ENCODE measurements at places on chromosomes 4 and X.

- no peak for DNase-seq
These were observed 32.3 kb downstream of the HDAC8 start for GRCh38 chrX:72540318-72540717.

GRCh38 chr4:55754754-55755350, 64.7 kb upstream of the EXOC1L start:
- no peak for DNase-seq

GRCh38 chr4:124685851-124686250, 26.7 kb downstream of the ANKRD50 start:
- no peak for DNase-seq

GRCh38 chr4:41429280-41429669, 108.7 kb upstream of the LIMCH1 start:
- DNase-seq: no peak

DNA sequence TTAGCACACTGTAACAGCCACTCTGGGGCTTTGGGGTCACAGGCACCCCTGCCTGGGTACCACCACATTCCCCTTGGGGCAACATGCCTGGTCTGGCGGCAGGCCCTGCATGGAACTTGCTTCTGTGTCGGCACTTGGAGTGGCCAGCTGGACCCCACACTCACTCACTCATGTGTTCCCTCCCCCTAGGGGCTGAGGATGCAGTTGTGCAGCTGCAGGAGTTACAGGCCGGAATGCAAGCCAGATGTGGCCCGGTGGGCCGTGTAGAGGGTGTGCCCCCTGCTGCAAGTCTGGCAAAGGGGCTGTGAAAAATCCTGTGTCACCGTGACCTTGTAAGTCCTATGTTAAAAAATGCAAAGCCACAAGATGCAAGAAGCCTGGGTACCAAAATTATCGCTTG, 34.2 kb downstream of the ATXN3L start:
- no peak for DNase-seq

- DNase-seq: no peak
These were observed 281.8 kb upstream of the TEX13A start for GRCh38 chrX:105502336-105502735.

DNA sequence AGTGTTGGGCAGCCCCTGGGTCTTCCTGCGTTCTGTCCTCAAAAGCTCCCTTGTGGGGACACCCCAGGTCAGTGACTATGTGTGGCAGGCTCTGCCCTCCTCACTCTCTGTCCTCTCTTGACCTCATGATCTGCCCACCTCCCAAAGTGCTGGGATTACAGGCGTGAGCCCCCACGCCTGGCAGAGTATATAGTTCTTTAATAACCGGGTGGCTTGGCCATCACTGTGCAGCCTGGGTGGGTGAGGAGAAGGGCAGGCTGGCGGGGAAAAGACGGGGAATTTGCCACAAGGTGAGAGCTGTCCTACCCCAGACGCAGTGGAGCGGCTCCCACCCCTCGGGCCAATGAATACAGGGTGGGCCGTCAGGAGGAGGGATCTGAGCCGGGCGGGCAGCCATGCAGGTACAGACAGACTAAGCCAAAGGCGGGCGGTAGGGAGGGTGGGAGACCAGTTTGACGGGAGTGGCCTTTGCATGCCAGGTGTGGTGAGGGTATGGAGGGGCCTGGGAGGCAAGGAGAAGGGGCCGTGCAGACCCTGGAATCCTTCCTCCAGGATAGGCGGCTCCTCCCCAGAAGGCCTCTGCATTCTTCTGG, 2.5 kb downstream of the SH3BP2 start:
- no peak for DNase-seq

DNA sequence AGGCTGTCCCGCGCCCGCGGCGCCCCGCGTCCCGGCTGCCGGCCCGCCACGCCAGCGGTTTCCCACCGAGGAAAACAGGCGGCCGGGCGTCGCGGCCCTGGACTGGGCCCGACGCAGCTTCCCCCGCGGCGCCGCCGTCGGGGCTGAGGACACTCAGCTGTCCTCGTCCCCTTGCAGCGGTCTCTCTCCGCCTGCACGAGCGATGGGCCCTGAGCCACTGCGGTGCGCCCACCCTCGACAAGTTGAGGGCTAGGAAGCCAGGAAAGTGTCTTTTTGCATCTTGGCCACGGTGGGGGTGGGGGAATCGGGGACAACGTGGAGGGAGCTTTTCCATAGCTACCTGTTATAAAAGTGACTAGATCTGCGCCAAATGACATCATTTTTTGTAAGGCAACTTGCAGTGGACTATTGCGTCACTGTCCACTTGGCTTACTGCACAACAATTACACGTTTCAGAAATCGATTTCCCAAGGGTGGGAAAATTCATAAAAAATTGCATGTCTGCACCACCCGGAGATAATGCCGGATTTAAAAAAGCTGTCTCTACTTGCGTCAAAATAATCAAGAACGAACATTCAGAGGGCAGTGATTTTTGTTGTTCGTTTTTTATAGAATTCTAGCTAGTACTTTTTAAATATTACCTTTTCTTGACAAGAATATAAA, 1.1 kb downstream of the KLHL15 start:
- no peak for DNase-seq

GRCh38 chrX:69080855-69081465, 84.3 kb downstream of the PJA1 start:
- DNase-seq: no peak

DNA sequence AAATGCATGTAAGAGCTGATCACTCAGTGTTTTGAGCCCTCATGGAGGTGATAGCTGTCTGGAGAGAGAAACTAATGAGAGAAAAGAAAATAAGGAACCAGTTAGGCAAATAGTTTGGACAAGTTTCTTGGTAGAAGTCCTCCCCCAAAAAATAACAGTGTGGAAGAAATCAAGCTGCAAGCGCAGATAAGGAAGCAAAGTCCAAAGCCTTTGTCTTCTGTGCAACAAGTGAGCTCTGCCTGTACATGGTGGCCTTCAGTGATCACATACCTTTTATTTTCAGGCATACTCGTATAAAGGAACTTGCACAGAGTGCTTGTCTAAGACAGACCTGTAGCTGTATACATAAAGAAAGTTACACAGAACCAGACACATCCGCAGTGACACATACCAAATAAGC, 2.5 kb upstream of the UGT2A3 start:
- DNase-seq: no peak

DNA sequence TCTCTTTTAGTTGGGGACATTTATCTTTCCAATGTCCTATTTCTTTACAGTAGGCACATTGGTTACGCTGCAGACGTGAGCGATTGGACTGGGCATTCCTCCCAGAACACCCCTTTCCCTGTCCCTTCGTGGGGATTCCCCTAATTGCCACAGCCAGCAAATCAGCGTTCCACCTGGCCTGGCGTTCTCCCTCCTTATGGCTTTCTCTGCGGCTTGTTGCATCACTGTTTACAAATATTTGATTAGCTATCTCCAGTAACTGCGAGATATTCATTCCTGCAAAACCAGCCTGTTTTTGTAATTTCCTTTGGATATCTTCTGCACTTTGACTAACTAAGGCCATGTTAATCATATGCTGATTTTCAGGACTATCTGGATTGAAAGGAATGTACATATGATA, 202.5 kb upstream of the KLF8 start:
- no peak for DNase-seq

DNA sequence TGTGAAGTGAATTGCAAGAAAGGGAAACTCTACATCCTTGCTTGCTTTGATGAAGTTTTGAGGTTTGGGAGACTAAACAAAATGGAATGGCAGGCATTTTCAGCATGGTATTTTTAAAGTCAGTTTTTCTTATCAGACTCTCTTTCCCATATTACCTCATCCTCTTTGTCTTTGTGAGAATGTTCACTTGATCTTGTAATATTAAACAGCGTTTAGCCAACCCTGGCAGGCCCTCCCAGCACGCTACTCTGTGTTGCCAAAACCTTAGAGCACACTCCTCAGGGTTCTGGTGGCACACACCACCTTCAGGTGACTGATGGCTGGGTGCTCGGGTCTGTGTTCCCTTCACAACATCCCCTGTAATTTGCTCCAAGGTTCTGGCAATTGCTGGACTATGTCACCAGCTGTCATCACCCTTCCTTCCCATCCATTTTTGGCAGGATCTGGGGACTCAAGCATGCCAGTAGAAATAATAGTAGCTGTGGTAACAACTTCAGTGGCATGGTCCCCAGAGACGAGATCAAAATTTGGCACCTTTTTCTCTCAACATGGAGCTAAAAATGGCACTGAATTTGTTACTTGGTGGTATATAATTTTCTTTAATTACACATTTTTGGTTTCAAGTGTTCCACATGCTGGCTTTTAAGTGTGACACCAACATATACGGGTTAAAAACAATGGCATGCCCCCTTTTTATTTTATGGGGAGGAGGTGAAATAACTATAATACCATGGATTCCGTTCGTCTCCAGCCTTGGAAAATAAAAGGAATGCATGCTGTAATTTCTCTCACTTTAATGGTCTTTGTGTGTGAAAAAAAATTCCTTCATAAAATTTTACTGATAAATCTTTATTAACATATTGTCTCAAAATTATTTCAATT, 273.1 kb downstream of the DCTD start:
- DNase-seq: no peak

Measured in T-helper 22 cell (primary cell).